PC-3 (cell line): ENCODE measurements at places on chromosomes 3 and 15. TPM values are rescaled to one million over a fixed set of nuclear protein-coding genes. Genes with fewer than 3 reads are reported as not detected.

TM6SF1 gene
- total RNA-seq = not detected in 2 replicates

TMEM266 gene
- total RNA-seq = not detected in 2 replicates

ANKRD63 gene
- total RNA-seq = 1.2 and 1.4 TPM in 2 replicates

SAMD7 gene
- total RNA-seq = not detected in 2 replicates

PRSS50 gene
- not detected in 2 replicates for total RNA-seq

ADGRG7 gene
- not detected in 2 replicates for total RNA-seq

ACAP2 gene
- 27.0 and 33.5 TPM in 2 replicates for total RNA-seq

CNTN3 gene
- total RNA-seq = not detected in 2 replicates

HTR3C gene
- total RNA-seq = not detected in 2 replicates

IQCF5 gene
- total RNA-seq = not detected in 2 replicates

ZMYND10 gene
- total RNA-seq = 1.6 and 3.9 TPM in 2 replicates

PPP1R14D gene
- total RNA-seq = 0.33 TPM in 1 of 2 replicates, not detected in the other

DNA sequence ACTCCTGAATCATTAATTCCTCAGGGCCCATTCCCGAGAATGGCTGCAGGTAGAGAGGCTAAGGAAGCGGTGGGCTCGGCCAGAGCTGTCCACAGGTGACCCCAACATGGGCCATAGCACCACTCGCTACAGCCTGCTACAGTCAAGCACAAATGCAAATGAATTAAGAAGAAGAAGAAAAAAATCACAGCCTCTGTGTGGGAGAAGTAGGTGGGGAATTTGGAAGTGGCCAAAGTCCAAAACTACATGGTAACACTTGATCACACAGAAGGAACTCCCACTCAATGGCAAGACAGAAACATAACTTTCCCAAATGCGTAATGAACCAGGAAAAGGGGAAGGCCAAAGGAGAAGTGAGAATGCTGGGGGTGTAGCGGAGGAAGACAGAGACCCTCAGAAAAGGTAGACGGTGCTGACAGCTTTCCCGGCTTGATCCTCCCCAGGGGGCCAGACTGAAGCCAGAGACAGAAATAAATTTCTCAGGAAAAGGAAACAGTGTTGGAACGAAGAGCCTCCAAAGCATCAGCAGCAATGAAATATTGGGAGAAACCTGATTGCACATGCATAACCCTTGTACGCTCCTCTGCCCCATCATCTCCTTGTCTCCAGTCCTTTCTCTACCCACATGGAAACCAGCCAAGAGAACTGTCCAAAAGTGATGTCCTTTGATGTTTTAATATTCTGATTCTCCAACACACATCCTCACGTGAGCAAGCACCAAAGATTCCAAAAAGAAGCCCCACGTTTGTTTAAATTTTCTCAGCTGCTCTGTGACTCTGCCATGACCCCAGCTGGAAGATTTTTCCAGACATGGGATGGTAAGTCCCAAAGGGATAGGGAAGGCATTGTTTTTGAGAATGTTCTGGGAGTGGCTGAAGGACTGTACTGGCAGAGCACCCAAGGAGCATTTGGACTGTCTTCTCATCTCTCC lies 107.6 kb downstream of the OXNAD1 start:
- no peaks in the 10 kb centered on the region for H3K27me3 ChIP-seq
- H3K4me1 ChIP-seq = 0 out of 2 replicates have a peak, but pooled peaks cover 5% of the 10 kb centered on the region
- no peak overlapping the region for H3K27ac ChIP-seq
- no peak for DNase-seq
- no peak overlapping the region for H3K4me3 ChIP-seq
- H3K36me3 ChIP-seq = no peaks in the 10 kb centered on the region

GRCh38 chr15:65888981-65889380 lies 19.7 kb downstream of the RAB11A start:
- no peaks in the 10 kb centered on the region for H3K4me1 ChIP-seq
- no peak for DNase-seq
- peaks cover 16% of the 10 kb centered on the region for H3K36me3 ChIP-seq

- no peak overlapping the region for H3K27ac ChIP-seq
- peaks cover 17% of the 10 kb centered on the region; the same call in 1 of the 2 replicates for H3K36me3 ChIP-seq
- H3K4me1 ChIP-seq = peaks cover 5% of the 10 kb centered on the region; the same call in 1 of the 2 replicates
- peak; percentile 41 for DNase-seq
- no peak overlapping the region for H3K4me3 ChIP-seq
These were observed 37.5 kb downstream of the NBEAL2 start for GRCh38 chr3:47016934-47017435.

DNA sequence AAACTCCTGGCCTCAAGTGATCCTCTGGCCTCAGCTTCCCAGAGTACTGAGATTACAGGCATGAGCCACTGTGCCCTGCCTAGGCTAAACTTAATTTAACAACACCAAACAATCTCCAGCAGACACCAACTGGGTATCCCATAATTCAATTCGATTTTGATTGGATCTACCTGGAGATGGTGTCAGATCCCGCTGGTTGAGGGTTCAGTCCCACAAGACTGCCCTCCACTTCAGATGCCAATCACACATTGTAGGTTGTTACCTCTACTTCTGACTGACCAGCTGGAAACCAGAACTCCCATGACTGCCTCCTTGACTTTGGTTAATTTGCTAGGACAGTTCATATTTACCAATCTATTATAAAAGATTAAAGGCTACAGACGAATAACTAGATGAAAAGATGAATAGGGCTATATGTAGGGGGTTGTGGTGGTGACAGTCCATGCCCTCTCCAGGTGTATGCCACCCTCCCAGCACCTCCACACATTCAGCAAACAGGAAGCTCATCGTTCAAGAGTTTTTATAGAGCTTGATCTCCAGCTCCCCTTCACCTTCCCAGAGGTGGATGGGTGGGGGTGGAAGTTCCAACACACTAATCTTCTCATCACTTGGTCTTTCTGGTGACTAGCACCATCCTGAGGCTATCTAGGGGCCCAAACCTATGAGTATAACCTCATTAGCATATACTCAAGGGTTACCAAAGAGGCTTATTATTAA lies 9.3 kb downstream of the B2M start:
- no peak for DNase-seq
- peaks cover 32% of the 10 kb centered on the region for H3K36me3 ChIP-seq
- H3K4me3 ChIP-seq = no peak overlapping the region
- no peaks in the 10 kb centered on the region for H3K27me3 ChIP-seq
- no peak overlapping the region for H3K27ac ChIP-seq

DNA sequence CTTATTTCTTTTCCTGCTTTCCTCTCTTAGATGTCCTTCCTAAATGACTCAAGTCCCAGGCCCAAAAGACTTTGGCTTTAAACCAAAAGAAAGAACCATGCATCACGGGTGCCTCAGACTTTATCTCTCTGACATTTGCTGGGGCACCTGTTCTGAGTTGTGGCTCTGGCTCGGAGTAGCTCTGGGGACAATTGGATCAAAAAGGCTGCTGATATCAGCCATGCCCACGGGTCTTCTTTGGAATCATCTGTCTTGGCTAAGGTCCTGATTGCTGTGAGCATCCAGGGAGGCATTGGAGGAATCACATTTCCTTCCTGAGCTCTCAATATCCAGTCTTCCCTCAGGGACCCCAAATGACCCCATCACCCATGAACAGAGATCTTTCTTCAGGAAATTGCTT lies 59.9 kb downstream of the CLSTN2 start:
- no peak overlapping the region for H3K27ac ChIP-seq
- DNase-seq = no peak
- no peaks in the 10 kb centered on the region for H3K36me3 ChIP-seq
- H3K4me3 ChIP-seq = no peak overlapping the region

GRCh38 chr3:169992781-169993180 lies 26.2 kb downstream of the SEC62 start:
- no peaks in the 10 kb centered on the region for H3K4me1 ChIP-seq
- H3K27me3 ChIP-seq = no peaks in the 10 kb centered on the region
- DNase-seq = no peak
- H3K27ac ChIP-seq = no peak overlapping the region

GRCh38 chr3:58005669-58006068 lies 2.6 kb upstream of the FLNB start:
- H3K4me1 ChIP-seq = peaks cover 39% of the 10 kb centered on the region
- peaks cover 9% of the 10 kb centered on the region; the same call in 1 of the 2 replicates for H3K36me3 ChIP-seq
- peak overlapping the region; percentile 89 for H3K27ac ChIP-seq
- H3K4me3 ChIP-seq = no peak overlapping the region
- DNase-seq = peak; percentile 94
- no peaks in the 10 kb centered on the region for H3K27me3 ChIP-seq

DNA sequence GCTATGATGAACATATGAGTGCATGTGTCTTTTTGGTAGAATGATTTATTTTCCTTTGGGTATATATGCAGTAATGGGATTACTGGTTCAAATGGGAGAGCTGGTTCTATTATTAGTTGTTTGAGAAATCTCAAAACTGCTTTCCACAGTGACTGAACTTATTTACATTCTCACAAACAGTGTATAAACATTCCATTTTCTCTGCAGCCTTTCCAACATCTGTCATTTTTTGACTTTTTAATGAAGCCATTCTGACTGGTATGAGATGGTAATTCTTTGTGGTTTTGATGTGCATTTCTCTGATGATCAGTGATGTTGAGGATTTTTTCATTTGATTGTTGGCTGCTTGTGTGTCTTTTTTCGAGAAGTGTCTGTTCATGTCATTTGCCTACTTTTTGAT lies 1124.2 kb downstream of the NAALADL2 start:
- H3K27ac ChIP-seq = no peak overlapping the region
- H3K4me1 ChIP-seq = no peaks in the 10 kb centered on the region
- no peaks in the 10 kb centered on the region for H3K27me3 ChIP-seq
- H3K4me3 ChIP-seq = no peak overlapping the region
- DNase-seq = no peak

DNA sequence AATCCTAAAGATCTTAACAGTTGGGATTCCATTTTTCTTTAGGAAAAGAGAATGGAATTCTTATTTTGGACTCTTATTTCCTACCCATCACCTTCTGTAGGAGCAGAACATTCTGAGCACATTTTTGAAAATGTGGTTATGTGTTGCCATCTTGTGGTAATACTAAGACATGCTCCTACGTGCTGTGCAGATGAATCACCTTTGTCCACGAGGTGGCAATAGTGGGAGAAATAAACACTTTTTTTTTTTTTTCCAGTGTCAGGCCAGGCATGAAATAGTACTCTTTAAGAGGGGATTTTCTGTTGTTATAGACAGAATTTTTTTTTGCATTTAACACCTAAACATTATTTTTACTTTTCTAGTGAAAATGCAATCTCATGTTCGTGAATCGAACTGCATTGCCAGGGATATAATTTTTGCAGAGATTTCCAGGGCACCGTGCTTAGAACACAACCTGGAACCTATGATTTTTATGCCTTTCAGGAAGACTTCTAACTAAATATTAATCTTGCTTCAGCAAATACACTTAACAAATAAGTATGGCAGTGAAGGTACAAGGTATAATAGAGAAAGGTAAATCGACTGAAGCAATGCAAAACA lies 196.6 kb downstream of the GAP43 start:
- DNase-seq = peak; percentile 93
- H3K27ac ChIP-seq = no peak overlapping the region
- no peak overlapping the region for H3K4me3 ChIP-seq
- H3K36me3 ChIP-seq = no peaks in the 10 kb centered on the region
- H3K4me1 ChIP-seq = peaks cover 24% of the 10 kb centered on the region

GRCh38 chr15:74957476-74958035 lies 984 bp upstream of the RPP25 start:
- DNase-seq = no peak
- H3K4me3 ChIP-seq = peak overlapping the region; percentile 78
- no peak overlapping the region for H3K27ac ChIP-seq
- no peaks in the 10 kb centered on the region for H3K36me3 ChIP-seq
- no peaks in the 10 kb centered on the region for H3K27me3 ChIP-seq

- H3K36me3 ChIP-seq = peaks cover 3% of the 10 kb centered on the region; the same call in 1 of the 2 replicates
- H3K4me1 ChIP-seq = peaks cover 18% of the 10 kb centered on the region
- H3K27me3 ChIP-seq = no peaks in the 10 kb centered on the region
- H3K4me3 ChIP-seq = no peak overlapping the region
- no peak overlapping the region for H3K27ac ChIP-seq
These were observed 33.8 kb downstream of the TXNRD3 start for GRCh38 chr3:126621171-126621570.

DNA sequence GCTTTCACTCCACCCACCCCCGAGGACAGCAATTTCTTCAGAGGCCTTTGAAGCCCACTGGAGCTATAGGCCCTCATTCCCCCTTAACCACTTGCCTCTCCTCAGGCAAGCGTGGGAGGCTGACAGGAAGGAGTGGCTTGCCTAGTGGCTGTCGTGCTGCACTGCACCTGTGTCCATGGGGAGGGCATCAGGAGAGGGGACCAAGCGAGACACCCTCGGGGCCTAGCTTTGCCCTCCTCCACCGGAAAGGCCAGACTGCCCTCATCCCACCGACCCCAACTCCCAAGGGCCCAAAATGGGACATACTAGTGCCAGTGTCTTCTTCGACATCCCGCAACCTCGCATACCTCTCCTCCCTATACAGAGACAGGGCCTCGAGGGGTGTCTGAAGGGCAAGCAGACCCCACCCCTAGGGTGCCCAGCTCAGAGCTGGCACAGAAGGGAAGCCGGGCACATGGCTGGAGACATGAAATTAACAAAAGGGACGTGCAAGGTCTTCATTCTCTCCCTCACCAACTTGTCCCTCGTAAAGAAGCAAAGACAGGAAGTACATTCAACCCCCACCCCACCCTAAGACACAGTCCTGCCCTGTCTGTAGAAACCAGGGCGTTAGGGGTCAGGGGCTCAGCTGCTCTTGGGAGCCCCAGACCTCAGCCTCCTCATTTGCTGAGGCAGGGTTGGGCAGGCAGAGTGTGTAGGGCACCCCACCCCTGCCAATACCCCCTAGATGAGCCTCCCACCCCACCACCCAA lies 24.3 kb downstream of the VIPR1 start:
- H3K4me3 ChIP-seq = no peak overlapping the region
- no peak overlapping the region for H3K27ac ChIP-seq
- H3K36me3 ChIP-seq = no peaks in the 10 kb centered on the region
- no peaks in the 10 kb centered on the region for H3K27me3 ChIP-seq
- H3K4me1 ChIP-seq = no peaks in the 10 kb centered on the region
- DNase-seq = no peak

GRCh38 chr3:71042759-71043158 lies 540.8 kb downstream of the FOXP1 start:
- peaks cover 55% of the 10 kb centered on the region for H3K36me3 ChIP-seq
- H3K4me1 ChIP-seq = 0 out of 2 replicates have a peak, but pooled peaks cover under 1% of the 10 kb centered on the region
- no peaks in the 10 kb centered on the region for H3K27me3 ChIP-seq
- no peak overlapping the region for H3K4me3 ChIP-seq
- no peak for DNase-seq

- H3K36me3 ChIP-seq = no peaks in the 10 kb centered on the region; the same call in 1 of the 2 replicates
- DNase-seq = peak; percentile 56
- H3K27ac ChIP-seq = no peak overlapping the region
- H3K27me3 ChIP-seq = no peaks in the 10 kb centered on the region
- H3K4me3 ChIP-seq = no peak overlapping the region
These were observed 26.6 kb downstream of the DIPK2A start for GRCh38 chr3:143998266-143998665.

- no peaks in the 10 kb centered on the region; the same call in 1 of the 2 replicates for H3K36me3 ChIP-seq
- H3K4me3 ChIP-seq = no peak overlapping the region
- H3K27ac ChIP-seq = no peak overlapping the region
- H3K27me3 ChIP-seq = no peaks in the 10 kb centered on the region
- DNase-seq = no peak
These were observed 4.8 kb downstream of the MYO5C start for GRCh38 chr15:52290800-52291199.

DNA sequence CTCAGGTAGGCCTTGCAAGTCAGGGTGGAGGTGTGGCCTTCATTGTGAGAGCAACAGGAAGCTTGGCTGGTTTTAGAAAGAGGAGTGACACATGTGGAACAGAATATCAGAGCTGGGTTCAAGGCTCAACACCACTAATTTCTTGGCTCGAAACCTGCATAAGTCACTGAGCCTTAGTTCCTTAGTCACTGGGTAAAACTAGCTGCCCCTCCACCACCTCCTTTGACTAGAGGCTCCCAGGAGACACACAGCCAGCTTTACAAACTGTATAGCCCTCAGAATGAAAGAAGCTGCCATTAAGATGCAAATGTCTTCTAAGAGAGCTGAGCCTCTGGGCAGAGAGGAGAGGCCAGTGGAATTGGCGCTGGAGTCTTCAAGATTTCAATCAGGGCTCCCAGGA lies 67.7 kb downstream of the CERS3 start:
- no peaks in the 10 kb centered on the region; the same call in 1 of the 2 replicates for H3K27me3 ChIP-seq
- no peak overlapping the region for H3K4me3 ChIP-seq
- DNase-seq = no peak
- H3K4me1 ChIP-seq = no peaks in the 10 kb centered on the region
- H3K36me3 ChIP-seq = no peaks in the 10 kb centered on the region; the same call in 1 of the 2 replicates
